Left kidney (tissue), 8 donors: ENCODE measurements at places on chromosomes 6 and 20. TPM values are rescaled to one million over a fixed set of nuclear protein-coding genes. Genes with fewer than 3 reads are reported as not detected.
A peak's percentile ranks its signal among the peaks of the same experiment; 100 is the strongest.

- DNase-seq, result no peak
These were observed 66.7 kb downstream of the CD164 start for GRCh38 chr6:109315341-109316110.

Gene GRM1
- 0.18 TPM for polyA plus RNA-seq

DNA sequence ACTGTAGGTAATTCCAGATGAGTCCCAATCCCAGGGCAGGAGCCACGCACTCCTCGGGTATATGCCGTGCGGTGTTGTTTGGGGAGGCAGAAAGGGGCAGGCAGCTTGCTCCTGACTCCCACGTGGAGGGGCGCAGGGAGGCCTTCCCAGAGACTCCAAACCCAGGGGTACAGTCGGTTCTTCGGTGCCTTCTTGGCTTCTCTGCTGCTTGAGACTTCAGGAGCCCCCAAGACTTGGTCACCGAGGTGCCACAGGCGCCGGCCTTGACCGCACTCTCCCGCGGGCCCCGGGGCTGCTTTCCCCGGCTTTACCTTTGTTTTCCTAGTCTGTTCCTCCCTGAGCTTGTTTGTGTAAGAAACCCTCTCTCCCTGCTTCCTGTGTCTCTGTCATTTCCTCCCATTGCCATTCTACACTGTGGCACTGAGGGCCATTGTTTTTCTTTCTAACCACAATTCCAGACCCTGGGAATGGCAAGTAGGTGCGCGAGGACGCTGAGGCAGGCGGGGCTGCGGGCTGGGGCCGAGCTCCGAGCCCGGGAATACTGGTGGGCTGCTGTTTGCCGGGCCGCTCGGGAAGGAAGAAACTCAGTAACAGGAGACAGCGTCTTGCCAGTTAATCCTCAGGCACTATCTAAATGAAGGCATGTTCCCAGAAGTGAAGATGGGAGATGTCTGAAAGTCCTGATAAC lies 215.6 kb upstream of the HEY2 start:
- peak; percentile 31 for DNase-seq

Gene SMPDL3A
- polyA plus RNA-seq, result 13.7 TPM

Gene ABRACL
- polyA plus RNA-seq, result 52.6 TPM

DNA sequence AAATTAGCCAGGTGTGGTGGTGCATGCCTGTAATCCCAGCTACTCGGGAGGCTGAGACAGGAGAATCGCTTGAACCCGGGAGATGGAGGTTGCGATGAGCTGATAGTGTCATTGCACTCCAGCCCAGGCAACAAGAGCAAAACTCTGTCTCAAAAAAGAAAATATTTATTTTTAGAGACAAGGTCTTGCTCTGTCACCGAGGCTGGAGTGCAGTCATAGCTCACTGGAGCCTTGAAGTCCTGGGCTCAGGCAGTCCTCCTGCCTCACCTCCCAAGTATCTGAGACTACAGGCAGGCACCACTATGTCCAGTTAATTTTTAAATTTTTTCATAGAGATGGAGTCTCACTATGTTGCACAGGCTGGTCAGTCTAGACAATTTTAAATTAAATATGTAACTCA lies 16.2 kb upstream of the CEBPB start:
- no peak for DNase-seq

- no peak for DNase-seq
These were observed 142.5 kb upstream of the ARG1 start for GRCh38 chr6:131430531-131430930.

Gene GHRH
- not detected for polyA plus RNA-seq

Gene NMBR
- 0.25 TPM for polyA plus RNA-seq

DNA sequence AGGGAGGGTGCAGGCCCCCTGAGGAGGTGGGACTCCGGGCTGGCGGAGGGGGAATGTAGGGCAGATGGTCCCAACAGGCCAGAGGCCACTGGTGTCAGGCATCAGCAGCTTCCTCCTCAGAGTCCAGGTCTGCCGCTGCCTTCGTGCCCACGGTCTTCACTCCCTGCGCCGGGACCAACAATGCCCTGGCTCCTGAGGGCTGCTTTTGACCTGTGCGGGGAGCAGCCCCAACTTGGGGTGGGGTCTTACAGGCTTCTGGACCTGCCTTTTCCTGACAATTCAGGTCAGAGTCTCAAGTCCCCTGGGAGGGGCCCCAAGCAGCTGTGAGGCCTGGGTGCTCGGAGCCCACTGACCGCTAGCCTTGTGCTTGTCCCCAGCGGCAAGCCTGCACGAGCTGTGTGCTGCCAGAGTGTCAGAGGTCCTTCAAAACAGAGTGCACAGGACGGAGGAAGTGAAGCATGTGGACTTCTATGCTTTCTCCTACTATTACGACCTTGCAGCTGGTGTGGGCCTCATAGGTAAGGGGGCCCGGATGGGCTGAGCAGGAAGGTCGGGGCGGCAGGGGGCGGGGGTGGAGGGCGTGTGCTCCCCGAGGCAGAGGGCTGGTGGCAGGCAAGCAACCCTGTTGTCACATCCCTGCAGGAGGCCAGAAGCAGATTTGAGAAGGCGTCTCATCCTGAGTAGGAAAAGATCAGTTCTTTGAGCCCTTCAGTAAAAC lies 25.3 kb upstream of the PYGB start:
- no peak for DNase-seq
